ENCODE measurements at places on chromosomes 16 and 17. TPM values are rescaled to one million over a fixed set of nuclear protein-coding genes. Genes with fewer than 3 reads are reported as not detected.

GRCh38 chr17:41692722-41693521 is 4.2 kb downstream of the EIF1 start:
- no peak for DNase-seq

The TAT gene
- not detected for total RNA-seq

- peak; percentile 91 for DNase-seq
Observed at GRCh38 chr16:83956336-83957289, 3.6 kb downstream of the OSGIN1 start.

GRCh38 chr16:50570808-50571598 is 22.8 kb downstream of the NKD1 start:
- no peak for DNase-seq

The DHX58 gene
- 6.9 TPM for total RNA-seq

DNA sequence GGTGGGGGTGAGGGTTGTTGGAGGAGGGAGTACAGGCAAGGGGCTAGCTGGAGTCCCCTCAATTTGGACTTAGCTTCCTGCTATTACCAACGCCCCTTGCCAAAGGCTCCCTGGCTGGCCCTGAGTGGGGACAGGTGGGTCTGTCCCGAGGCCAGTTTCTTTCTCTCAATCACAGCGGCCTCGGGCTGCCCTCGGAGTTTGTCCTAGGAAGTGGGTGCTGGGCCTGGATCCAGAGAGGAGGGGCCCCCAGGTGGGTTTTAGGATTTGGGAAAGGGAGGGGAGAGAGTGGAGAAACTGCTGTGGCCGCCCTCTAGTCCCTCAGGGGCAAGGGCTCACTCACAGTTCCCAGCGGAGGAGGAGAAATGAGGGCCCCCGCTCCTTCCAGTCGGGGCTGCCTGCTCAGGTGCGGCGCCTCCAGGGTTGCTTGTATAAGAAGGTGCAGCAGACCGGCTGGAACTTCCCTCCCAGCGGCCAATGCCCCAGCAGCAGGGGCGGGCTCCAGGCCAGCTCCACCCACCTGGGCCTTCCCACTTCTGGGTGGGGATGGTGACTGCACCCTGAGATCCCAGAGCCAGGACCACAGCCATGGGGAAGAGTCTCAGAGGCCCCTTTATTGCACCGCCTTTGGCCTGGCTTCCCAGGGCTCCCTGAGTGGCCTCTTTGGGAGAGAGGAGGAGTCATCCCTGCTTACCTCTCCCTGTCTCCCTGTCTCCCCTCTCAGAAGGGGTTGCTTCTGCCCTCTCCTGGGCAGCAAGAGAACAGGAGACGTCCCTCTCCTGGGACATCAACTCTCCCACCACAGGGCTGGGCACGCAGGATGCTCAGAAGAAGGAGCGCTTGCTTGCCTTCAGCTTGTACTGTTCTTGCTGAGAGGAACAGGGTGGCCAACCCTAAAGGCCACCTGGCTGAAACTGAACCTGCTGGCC is 112.0 kb upstream of the SMURF2 start:
- peak; percentile 60 for DNase-seq

- DNase-seq: peak; percentile 51
Observed at GRCh38 chr17:7650509-7651096, at the start of gene ATP1B2. Gene ATP1B2, plus strand, starts transcription at chr17:7650926. Its CDS starts 593 bp downstream, at chr17:7651519.

DNA sequence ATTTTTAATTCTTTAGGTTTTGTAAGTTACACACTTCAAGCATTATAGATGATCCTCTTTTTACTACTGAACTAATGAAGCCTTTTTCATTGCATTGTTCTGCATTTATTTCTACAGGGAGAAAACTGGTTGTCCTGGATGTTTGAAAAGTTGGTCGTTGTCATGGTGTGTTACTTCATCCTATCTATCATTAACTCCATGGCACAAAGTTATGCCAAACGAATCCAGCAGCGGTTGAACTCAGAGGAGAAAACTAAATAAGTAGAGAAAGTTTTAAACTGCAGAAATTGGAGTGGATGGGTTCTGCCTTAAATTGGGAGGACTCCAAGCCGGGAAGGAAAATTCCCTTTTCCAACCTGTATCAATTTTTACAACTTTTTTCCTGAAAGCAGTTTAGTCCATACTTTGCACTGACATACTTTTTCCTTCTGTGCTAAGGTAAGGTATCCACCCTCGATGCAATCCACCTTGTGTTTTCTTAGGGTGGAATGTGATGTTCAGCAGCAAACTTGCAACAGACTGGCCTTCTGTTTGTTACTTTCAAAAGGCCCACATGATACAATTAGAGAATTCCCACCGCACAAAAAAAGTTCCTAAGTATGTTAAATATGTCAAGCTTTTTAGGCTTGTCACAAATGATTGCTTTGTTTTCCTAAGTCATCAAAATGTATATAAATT is 53.0 kb downstream of the TUBD1 start:
- DNase-seq: peak; percentile 34

- DNase-seq: no peak
Observed at GRCh38 chr17:47301831-47302230, 21.9 kb upstream of the EFCAB13 start.

DNA sequence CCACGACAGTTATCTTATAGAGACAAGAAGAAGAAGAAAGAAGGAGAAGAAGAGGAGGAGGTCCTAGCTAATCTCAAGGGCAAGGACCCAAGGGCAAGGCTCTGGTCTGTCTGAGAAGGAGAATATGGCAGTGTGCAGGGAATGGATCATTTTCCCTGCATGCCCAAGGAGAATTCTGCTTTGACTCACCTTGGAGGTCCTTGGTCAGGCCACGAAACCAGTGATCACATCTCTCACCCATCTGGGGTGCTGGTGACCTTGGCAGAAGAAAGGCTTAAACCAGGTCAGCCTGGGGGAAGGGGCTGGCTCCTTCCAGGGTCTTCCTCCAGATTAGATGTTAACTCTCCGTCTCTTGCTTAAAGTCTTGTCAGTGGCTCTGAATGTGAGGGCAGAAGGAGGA is 1.6 kb upstream of the FMNL1 start:
- no peak for DNase-seq

DNA sequence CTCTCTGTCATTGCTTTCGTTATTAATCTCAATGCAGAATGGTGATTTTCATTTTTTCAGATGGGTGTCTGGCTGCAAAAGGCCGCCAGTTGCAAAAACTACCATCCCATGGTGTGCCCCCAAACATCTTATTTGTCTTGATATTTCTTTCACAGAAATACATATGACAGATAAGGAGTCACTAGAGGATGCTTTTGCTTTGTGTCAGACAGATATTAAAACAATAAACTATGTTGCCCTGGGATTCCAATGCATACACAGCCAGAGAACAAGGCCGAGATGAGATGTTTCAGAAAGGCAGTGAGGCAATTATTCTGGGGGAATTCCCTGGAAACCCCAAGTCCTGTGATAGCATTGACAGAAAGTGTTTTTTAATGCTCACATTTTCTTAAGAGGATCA is 307.7 kb downstream of the RBFOX1 start:
- DNase-seq: no peak

The PIMREG gene
- 62.4 TPM for total RNA-seq

The SHISA6 gene
- not detected for total RNA-seq

DNA sequence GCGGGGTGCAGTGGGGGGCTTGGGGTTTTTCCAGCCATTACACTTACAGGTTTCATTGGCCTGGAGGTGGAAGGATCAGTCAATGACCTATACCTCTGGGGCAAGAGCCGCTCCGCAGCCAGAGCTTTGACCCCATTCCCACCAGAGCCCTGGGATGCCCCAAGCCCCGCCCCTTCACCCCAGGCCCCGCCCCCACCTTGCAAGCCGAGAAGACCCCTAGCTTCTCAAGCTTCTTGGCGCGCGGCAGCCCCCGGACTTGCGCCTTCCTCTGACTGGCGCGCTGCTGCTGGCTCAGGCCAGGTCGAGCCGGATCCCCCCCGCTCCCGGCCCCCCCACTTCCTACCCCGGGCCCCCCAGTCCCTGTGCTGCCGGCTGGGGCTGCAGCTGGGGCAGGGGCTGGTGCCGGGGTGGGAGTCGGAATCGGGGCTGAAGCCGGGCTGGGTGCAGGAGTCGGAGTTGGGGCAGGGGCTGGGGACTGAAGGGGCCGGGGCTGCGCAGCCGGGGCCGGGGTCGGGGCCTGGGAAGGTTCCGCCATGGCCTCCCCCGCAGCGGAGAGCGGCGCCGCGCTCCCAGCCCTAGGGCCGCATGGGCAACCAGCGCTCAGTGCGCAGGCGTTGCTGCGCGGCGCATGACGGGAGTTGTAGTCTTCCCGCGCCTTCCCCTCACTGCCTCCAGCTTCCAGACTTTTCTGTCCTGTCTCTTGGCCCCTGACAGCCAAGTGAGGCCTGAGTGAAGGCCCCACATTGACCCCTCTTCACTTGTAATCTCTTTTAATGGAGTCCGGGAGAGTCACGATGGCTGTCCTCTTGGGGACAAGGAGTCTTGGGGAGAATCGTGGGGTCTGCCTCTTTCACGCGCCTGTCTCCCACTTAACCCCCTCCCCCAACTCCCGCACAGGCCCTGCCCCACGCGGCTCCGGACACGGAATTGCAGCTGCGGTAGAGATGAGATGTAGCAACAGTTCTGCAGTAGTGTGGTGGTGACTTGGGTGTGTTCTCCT is at the start of gene KAT2A:
TSS of gene KAT2A (minus strand) at position 598 of the 1,000 bp plus-strand sequence. CDS start at position 535, 63 bp downstream.
- peak; percentile 88 for DNase-seq

DNA sequence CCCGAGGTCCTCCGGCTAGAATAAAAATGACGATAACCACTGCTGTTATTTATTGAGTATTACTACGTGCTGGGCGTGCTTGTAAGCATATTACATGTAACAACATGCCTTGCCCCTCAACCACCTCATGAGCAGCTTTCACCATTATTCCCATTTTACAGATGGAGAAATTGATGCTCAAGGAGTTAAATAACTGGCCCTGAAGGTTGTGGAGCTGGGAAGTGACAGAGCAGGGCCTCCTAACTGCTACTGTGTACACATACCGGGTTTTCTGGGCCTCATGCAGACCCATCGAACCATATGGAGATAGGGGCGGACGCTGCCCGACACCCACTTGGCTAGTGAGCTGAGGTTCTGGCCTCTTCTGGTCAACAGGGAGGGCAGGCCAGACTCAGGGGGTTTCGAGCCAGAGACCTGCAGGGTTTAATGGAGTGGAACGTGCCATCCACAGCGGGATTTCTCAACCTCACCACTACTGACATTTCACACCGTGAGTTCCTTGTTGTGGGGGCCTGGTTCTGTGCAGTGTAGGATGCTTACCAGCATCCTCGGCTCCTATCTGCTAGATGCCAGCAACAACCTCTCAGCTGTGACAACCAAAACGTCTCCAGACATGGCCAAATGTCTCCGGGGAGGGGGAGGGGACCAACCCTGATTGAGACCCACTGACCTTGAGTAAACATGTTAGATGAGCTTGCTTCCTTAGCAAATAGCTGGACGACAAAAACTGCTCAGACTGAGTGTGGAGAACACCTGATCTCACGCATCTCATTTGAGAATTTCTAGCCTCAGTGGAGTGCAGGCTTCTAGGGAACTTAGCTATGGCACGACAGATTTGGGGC is 432.0 kb downstream of the SLC39A11 start:
- DNase-seq: no peak

DNA sequence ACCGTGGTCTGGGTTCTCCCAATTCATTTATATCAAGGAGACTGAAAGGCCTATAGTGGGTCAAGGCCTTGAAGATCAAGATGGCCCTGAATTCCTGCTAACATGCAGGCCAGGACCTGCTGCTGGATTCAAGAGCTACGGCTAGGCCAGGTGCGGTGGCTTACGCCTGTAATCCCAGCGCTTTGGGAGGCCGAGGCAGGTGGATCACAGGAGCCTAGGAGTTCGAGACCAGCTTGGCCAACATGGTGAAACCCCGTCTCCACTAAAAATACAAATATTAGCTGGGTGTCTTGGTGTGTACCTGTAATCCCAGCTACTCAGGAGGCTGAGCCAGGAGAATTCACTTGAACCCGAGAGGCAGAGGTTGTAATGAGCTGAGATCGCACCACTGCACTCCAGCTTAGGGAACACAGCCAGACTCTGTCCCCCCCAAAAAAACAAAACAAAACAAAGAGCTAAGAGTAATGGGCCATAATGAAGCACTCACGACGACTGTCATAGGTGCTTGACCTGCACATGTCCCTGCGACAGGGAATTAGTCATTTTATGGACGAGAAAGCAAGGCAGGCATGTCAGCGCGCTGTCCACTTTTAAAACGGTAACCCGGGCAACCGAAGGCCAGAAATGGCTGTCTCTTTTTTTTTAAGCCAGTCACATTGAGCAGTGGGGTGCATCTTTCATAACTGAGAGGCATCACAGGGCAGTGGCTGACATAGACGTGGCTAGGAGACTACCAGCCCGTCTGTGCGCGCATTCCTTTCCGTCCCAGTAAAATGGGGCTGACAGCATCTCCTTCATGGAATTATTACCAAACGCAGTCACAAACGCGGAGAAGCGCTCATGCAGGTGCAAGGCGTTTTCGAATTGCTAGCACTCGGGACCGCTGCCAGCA is 1.0 kb upstream of the FBRS start:
- DNase-seq: no peak

DNA sequence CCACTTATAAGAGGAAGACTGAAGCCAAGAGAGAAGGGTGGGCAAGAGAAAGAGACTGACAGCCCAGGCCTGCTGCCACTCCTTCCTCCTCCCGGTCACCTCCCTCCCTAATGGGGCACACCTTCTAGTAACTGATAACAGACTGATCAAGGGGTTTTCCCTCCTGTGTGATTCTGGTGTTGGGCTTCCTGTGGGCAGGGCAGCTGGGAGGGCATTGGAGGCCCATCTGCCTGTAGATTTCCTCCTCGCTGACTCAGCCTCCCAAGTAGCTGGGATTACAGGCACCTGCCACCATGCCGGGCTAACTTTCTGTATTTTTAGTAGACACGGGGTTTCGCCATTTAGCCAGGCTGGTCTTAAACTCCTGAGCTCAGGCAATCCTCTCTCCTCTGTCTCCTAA is 16.2 kb downstream of the CA4 start:
- DNase-seq: peak; percentile 68

DNA sequence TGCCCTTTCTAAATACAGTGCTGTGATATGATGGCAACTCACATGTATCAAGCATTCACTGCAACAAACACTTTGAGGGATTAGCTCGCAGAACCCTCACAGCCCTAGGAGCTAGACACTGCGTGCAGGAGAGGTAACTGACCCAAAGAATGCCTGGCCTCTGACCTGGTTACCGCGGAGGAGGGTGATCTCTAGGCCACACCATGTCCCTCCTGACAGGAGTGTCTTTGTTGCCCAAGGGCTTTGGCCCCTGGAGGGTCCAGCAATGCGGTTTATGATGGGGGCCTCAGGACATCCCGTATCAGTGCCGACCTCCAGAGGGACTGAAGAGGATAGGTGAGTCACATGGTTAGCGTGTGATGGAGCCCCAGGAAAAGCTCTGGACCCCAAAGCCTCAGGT is 130.6 kb downstream of the MGAT5B start:
- DNase-seq: no peak

GRCh38 chr16:4321286-4322120 is 5.6 kb downstream of the GLIS2 start:
- no peak for DNase-seq

GRCh38 chr16:30637944-30638343 is 12.8 kb upstream of the PRR14 start:
- peak; percentile 73 for DNase-seq

GRCh38 chr16:75868636-75869632 is 142.6 kb upstream of the CPHXL start:
- DNase-seq: no peak

All from dermis blood vessel endothelial cell (primary cell).